ENCODE measurements at places on chromosomes 4 and X.

- DNase-seq = no peak
Measured at GRCh38 chrX:37349221-37350033, at the start of gene PRRG1. Gene PRRG1 (plus strand): TSS chrX:37349364. CDS start chrX:37406250, 56,886 bp downstream.

GRCh38 chrX:107505223-107505622 lies 55.8 kb downstream of the FRMPD3 start:
- no peak for DNase-seq

DNA sequence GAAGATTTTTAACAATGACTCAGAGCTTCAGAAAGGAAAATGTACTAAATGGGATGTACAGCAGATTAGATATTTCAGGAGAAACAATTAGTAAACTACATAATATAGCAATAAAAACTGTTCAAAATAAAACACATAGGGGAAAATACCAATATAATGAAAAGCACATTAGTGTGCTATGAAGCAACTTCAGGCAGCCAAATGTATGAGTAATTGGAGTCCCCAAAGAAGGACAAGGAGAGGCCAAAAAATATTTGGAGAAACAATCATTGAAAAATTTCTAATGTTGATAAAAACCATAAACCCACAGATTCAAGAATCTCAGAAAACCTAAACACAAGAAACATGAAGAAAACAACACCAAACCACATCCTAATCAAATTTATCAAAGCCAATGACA lies 129.3 kb upstream of the CHRDL1 start:
- no peak for DNase-seq

DNA sequence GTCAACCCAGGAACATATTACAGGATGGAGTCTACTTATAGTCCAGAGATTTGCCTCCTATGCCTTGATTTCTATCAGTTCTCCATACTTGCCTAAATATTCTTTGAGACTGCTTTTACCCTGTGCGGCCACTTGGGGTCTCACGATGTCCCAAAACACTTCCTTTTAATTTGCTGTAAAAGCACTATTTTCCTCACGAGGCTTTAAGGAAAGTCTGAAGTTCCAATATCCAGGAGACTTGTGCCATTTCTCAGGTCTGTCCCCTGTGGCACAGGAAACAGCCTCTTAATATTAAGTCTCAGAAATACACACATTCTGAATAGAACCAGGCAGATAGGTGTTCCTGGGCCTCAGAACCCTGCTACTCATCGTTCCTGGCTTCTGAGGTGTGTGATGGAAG lies 142.9 kb downstream of the TMEM164 start:
- DNase-seq = peak; percentile 2

DNA sequence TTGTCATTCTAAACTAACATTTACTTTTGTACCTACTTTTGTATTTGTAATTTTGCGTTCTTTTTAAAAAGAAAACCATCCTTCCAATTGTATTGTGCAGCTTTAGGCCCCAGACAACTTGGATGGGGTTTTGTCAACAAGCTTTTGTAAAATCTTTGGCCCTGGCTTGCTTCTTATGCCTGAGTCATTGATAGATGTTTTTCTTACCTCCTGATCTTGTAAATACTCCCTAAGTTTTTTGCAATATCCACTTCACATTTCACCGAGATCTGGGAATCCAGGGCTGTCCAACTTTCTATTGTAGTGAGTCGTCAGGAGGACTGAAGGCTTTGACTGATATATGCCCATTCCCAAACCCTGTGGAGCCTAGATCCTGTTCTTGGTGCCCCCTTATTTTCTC lies 126.9 kb upstream of the GUCY1A1 start:
- DNase-seq = no peak

Measured in stimulated activated CD4-positive, alpha-beta T cell treated with anti-CD3 and anti-CD28 coated beads, TNF-alpha, amount 100 ng/mL, for 24 hours (primary cell).